ENCODE measurements at places on chromosomes 5 and 9.

DNA sequence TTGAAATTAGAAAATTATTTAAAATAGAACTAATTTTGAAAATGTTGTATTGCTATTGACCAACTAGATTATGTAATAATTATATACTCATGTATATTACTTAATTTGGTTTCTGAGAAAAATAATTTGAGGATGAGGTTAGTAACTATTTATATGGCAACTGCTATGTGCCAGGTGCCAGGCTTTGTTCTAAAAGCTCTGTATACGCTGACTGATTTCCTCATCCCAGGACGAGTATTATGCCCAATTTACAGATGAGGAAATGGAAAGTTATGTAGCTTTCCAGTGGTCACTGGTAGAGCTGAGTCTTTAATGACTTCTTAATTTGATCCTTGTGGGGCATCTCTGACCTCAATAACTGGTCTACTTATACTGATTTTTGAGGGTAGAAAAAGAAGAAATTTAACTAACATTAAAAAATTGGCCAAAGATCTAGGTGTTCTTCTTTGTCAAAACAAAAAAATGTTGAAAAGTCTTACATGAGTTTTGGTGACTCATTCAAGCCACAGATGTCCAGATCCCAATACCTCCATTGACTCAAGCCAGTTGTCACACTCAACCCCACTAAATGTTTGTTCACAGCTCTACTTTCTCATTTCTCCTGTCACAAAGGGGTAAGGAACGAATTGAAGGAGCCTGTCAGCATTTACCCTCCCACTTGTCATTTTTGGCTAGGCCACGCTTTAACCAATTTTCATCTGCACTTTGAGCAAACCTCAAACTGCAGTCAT, 228.1 kb upstream of the MEF2C start:
- DNase-seq = no peak

DNA sequence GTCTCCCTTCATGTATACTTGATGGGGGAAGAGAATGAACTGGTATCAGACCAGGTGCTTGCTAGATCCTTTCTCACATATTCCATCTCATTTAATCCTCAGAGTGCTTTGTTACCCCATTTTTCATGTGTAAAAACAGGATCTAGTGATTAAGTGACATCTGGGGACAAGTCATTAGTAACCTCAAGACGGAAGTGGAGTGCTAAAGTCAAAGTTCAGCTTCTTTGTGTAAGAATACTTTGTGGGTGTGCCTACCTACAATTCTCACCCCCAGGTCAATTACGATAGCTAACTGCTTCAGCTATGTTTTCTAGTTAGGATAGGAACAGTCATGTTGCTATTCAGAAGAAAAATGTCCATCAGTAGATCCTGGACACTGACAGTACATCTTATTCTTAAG, 3.1 kb upstream of the FAM120AOS start:
- no peak for DNase-seq

DNA sequence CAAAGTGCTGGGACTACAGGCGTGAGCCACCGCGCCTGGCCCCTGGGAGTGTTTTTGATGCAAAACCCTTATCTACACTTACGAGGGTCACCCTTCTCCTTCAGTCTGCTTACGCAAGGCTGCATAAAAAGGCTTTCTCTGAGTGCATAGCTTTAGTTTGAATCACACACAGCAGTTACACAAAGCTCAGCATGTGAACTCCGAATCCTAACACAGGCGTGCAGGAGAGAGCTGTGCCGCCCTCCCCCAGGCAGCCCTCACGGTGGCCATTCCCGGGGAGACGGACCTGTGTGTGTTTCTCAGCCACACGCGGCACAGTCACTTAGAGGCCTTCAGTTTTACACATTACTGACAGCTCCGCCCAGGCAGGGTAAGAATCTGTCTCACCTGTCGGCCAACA, 26.7 kb downstream of the EXD3 start:
- DNase-seq = no peak

DNA sequence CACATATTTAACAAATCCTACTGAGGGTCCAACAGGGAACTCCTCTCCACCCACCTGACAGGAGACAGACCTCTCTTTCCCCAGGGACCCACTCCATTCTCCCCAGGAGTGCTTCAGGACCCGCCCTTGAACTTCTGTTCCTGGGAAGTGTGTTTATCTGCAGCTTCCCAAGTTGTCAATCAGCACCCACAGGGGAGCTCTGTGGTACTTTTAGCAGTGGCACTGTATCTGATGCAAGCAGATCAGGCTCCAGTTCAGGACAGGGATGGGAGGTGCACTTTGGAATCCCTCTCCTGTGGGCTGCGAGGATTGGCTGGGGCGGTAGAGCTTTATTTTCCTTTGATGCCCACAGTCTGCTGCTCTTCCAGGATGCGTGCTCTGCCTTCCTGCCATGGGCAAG, 8.7 kb downstream of the GALNT10 start:
- DNase-seq = no peak

- DNase-seq = no peak
Observed at GRCh38 chr9:31837211-31837610, 547.2 kb upstream of the ACO1 start.

DNA sequence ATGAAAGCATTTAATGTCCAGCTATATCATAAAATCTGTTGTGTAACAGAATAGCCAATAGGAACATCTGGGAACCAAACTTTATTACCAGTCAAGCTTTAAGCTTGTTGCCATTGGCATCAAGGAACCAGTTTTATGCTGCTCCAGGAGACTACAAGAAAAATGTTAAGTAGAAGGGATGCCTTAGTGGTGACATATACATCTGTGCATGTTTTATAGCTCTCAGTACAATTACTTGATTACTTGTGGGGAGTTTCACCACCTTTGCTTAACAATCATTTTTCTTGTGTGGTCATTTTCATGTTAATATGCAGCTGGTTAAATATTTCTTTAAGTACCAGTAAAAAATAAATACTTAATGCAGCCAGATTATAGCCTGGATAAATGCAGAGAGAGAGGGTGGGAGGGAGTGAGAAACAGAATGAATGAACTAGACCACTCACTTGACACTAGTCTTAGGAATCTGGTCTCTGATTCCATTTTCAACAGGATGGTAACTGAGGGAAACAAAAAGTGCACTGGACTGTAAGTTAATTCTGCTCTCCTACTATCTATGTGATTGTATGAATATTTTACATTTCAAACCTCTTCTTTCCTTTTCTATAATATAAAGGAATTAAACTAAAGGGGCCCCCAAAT, 35.7 kb upstream of the LURAP1L start:
- DNase-seq = no peak

- DNase-seq = no peak
Observed at GRCh38 chr5:59151162-59151889, 568.5 kb downstream of the RAB3C start.

DNA sequence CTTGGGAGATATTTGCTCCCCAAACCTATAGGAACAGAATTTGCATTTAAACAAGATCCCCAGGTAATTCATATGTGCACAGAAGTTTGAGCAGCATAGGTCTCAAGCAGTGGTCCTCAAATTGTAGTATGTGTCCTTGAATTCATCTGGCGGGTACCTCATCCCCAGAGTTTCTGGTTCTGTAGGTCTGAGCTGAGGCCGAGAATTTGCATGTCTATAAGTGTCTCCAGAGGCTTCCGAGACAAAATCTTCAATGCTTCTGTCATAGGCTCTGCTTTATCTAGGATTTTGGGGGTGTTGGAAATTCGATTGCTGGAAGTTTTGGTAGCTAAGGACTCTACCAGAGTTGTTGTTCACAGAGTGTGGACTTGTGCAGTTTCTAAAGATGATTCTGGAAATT, 38.6 kb downstream of the MAT2B start:
- no peak for DNase-seq

DNA sequence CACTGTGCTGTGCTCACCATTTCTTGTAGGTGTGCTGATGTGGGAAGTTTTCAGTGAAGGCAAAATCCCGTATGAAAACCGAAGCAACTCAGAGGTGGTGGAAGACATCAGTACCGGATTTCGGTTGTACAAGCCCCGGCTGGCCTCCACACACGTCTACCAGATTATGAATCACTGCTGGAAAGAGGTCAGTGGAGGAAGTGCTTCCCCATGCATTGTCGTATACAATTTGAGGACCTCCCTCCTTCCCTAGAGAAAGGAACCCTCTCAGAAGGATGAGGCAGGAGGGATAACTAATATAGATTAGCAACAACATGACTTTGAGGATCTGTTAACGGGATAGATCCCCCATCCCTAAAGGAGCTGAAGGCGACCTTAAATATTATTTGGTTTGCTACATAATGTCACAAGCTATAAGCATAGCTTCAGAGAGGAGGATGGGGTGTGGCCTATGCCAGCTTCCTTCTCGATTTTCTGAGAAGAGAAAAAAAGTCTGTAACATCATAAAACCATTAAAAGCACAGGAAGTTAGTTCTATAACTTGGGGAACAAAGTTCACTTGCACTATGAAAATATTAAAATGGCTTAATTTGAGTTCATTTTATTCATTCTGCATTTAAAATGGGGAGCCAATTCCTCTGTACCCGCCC, 17.0 kb upstream of the CYFIP2 start:
- no peak for DNase-seq

DNA sequence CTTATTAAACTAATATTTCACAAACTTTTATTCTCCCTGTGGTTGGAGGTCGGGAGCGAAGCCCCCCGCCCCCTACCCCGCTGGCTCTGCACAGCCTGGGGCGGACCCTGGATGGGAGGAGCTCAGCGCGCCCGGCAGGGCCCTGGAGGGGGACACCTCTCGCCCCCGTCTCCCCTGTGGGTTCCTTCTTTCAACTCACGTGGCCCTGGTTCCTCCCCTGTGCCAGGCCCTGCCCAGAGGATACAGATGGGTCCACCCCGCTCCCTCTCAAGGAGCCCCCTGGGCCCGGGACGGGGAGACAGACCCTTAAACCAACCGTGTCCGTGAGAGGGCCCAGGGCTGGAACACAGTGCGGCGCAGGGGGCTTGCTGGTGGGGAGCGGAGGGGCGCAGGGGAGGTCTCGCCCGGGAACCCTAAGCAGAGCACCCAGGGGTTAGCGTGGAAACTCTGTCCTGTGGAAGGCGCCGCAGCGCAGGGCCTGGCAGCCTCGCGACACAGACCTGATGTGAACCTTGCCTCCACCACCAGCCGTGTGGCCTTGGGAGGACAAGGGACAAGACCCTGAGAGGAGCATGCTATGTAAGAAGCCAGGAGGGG, 103.7 kb upstream of the MVB12B start:
- DNase-seq = no peak

GRCh38 chr5:10839916-10840599, 79.0 kb upstream of the DAP start:
- no peak for DNase-seq

DNA sequence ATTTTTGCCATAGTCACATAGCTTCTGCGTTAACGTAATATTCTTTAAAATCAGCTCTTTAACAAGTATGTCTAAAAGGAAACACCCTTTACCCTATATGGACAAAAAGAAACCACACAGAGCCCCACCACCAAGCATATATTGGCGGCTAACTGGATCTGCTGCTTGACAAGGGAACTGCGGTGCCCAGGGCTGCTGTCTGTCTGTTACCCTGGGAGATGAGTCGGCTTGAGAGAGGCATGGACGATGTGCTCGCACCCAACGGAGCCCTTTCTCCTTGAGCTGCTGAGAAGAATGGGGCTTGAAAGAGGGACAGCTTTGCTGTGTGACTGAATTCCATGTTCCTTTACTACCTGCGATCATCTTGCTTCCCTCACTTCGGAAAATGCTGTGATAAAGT, 158.6 kb upstream of the SHB start:
- DNase-seq = no peak

- DNase-seq = no peak
Observed at GRCh38 chr9:137639303-137640051, 20.7 kb downstream of the EHMT1 start.

DNA sequence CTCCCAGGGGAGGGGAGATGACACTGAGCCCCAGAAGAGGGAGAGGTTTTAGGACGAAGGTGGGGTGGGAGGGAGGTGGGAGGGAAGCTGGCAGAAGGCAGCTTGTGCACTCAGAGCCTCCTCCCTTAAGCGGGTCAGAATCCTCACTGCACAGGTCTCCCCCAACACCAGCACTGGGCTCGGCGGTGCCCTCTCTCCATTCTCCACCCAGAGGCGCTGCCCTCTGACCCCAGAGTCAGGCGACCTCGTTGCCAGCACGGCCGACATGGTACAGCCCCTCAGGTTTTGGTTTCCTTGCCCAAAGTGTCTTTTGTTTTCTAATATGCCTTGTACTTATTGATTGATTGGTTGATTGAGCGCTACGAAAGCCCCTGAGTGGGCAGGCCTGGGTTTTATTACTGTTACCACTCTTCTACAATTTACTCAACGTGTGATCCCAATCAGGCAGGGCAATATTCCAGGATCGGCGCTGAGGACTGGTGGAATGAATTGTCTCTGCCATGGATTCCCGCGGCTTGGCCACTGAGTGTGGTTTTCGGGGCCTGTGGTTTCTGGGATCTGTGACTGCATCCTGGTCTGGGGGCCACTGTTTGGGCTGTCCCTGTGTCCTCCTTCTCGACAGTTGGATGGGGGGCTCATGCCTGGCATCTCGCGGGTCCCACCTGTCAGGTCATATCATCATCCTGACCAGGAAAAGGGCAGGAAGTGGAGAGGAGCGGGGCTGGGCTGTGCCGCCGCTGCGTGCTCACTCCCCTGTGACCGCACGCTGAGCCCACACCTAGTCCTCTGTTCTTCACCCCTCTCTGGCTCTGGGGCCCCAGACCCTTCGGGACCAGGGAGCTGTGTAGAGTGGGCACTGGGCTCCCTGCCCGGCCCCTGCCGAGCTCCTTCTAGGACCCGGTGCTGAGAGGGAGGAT, 9.6 kb upstream of the FCN2 start:
- DNase-seq = no peak

DNA sequence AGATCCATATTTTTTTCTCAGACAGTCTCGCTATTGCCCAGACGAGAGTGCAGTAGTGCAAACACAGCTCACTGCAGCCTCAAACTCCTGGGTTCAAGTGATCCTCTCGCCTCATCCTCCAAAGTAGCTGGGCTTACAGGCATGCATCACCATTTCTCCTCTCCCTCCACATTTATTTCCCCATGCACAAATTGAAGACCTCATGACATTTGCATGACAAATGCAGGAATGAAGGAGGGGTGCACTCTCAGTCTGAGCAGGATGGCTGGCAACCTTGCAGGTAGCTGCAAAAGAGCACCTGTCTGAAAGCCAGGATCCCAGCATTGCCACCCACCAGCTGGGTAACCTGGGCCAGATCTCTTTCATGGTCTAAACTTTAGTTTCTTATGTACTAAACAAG, 111.2 kb downstream of the SH3TC2 start:
- DNase-seq = no peak

DNA sequence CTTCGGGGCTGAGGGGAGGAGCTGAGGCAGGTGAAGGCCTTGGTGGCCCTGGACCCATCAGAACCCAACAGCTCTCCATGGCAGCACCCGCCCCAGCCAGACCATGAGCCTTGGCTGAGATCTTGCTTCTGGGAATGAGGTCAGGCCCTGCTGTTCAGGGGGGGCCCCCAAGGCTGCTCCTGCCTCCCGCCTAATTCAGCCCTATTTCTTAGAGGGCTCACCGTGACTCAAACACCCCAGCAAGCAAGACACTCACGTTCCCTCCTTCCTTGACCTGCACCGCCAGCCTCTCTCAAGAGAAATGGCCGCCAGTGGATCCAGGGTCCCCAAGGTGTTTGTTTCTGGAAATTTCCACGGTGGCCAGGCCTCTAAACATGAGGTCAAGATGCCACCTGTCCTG, 61.4 kb upstream of the PPP1R26 start:
- no peak for DNase-seq

GRCh38 chr9:38171538-38171884, 102.5 kb upstream of the SHB start:
- no peak for DNase-seq
